Sciatic nerve (tissue), 2 donors: ENCODE measurements at places on chromosomes 12 and 14.

DNA sequence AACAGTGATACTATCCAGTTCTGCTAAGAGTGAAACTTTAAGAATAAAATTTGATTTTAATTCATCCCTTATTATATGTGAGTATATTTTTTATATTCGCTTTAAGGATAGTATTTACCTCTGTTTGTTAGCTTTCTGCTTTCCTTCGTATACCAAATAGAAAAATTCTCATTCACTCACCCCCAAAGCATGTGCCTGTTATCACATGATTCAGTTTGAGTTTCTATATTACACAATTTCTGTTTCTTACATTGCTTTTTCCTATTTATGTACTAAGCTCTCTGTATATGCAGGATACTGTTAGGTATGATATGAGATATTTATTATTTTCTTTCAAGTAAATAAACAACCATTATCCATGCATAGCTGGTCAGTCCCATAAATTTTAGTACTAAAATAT lies 275.2 kb downstream of the FBXL14 start:
- no peak for DNase-seq

GRCh38 chr12:39332661-39333175 lies 110.2 kb downstream of the KIF21A start:
- no peak for DNase-seq

DNA sequence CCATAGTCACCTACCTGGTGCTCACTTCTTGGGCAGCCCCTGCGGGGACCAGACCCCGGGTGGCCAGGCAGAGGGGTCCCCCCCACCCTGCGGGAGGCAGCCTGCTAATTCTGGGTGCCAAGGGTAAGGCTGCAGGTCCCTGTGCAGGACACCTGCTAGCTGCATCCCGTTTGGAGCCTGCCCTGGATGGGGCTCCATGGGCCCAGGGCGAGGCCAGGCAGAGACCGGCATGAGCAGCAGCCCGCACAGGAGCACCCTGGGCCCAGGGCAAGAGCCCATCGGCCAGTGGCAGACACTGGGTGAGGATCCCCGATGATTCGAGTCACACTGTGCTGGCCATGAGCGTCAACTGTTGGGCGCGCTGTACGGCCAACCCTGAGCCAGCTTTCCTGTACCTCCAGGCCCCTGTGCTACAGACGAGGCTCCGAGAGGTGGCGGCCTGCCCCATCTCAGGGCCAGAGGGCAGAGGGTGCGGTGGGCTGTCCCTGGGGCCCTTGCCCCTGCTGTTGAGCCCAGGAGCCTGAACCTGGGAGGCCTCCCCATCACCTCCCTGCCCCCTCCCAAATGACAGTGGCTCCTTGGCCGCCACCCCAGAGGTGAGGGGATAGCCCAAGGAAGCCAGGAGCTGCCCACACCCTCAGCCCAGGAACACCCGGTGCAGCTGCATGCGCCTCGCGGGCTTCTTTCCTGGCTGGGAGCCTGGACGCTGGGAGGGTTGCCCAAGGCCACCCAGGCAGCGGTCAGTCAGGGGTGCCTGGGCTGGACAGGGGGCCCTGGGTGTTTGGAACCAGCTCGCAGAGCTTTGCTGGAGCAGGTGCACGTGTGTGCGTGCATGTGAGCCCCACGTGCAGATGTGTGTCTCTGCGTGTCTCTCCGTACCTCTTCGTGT lies 47.7 kb downstream of the CYP46A1 start:
- peak; percentile 70 for DNase-seq

DNA sequence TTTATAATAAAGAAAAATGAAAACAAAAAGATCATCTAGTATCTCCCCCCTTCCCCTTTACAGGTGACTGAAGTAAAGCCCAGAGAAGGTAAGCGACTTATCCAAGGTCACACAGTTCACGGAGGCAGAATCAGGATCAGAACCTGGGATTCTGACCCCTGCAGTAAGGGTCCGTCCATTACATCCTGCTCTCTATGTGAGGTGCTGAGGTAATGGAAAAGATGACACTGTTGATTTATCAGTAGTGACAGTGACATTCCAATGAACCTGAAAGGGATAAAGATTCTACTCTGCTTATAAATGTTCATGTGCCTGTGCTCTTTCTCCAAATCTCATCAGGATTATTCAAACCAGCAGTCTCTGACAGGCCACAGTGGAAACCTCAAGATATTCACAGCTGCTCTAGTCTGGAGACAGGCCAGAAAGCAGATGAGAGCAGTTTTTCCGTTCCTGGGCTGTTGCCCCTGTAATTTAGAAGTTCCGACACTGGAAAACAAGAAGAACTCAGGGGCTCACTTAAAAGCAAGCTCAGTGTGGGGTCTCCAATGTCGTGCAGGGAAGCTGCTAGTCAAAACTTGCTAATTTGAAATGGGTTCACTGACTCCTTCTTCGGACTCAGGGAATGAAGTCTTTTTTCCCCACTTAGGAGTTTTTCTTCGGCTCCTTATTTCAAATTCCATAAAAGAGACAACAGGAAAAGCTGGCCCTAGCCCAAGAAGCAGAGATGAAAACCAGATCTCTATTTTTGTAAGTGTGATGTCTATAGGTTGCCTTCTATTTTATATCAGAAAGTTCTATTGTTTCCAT lies 131.8 kb upstream of the EEA1 start:
- DNase-seq, result peak; percentile 63

DNA sequence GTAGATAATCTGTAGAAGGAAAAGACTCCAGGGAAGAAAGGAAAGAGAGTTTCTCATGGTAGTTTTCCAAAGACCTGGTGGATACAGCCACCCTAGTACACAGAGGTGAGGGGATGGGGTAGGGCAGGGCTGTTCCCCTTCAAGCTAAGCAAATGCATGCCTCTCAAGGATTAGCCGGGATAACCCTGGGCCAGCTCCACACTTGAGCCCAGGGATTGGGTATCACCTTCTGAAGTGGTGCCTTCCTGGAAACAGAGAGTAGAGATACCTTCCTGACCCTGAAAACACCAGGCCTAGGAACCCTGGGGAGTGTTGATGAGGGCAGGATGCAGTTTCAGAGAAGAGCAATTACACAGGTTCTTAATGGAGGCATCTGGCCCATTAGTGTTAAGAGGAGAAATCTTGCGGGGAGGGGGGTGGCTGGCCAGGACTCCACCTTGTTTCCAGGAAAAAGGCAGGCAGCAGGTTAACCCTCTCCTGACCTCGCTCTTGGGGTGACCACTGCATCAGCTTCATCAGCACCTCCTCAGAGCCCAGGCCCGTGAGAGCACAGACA lies 106.9 kb upstream of the TMEM233 start:
- DNase-seq, result no peak

DNA sequence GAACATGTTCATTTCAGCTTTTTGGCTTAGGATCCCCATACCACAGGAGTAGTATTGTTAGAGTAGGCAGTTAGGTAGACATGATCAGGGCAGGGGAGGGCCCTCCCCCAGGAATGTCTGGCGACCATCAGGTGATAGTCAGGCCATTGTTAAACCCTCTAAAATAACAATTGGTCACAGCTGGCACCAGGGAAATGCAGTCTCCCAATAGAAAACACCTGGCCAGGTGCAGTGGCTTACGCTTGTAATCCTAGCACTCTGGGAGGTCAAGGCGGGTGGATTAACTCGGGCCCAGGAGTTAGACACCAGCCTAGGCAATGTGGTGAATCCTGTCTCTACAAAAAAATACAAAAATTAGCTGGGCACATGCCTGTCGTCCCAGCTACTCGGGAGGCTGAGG lies 187.1 kb downstream of the MON2 start:
- DNase-seq, result no peak

- DNase-seq, result no peak
Measured at GRCh38 chr14:87108726-87109125, 884.3 kb downstream of the GALC start.

GRCh38 chr14:96263347-96264199 lies 7.6 kb downstream of the BDKRB1 start:
- DNase-seq, result no peak

GRCh38 chr12:92695056-92695455 lies 7.7 kb upstream of the PLEKHG7 start:
- DNase-seq, result no peak

DNA sequence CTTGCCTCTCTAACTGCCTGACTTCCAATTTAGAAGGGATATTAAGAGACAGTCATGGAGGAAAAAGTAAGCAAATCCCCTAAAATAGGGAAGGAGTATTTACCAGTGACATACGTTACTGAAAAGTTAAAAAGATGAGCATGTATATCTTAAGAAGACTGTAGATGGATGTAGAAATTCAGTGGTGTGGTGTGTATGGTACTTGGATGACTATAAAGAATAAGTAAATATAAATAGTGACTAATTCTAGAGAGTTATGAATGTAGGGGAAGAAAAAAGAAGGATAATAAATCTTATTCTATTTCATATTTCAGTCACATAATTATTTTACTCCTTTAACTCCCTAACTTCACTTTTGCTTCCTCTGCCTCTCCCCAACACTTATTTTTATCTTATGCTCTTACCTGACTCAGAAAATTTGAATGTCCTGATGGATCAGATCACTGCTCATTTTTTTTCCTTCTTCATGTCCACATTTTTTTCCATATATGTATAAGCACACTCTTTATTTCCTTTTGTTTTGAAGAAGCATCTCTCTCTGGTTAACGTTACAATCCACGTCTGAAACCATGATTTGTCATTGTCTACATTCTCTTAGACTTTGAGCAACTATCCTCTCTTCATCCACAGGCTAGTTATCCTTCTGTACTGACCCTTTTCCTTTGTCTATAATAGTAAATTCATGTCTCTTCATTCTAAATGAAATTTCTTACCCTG lies 422.7 kb upstream of the SYT1 start:
- DNase-seq, result no peak

- DNase-seq, result no peak
Measured at GRCh38 chr12:50017641-50018040, 7.7 kb downstream of the RACGAP1 start.

GRCh38 chr12:48015129-48015528 lies 10.9 kb upstream of the COL2A1 start:
- DNase-seq, result no peak

GRCh38 chr14:65019944-65020566 lies 33.4 kb downstream of the FNTB start:
- DNase-seq, result no peak

DNA sequence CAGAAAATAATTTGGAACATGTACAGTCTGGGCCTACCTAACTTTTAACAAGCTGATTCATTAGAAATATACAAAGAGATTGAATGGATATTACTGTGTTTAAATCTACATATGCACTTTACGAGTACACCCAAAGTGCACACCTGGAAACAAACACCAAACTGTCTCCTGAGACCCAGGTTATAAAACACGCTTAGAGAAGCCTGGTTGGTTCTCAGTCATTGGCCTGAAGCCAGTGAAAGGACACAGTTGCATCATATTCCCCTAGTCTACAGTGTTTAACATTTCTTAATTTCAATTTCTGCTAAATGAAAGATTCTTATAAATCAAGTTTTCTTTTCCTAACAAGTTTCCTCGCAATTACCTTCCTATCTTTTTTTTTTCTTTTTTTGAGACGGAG lies 209.5 kb downstream of the FBXL14 start:
- no peak for DNase-seq

GRCh38 chr14:76375947-76376404 lies at the start of gene ESRRB:
ESRRB (plus strand) TSS chr14:76376137; CDS start chr14:76376402, 265 bp downstream.
- no peak for DNase-seq

- peak; percentile 81 for DNase-seq
Measured at GRCh38 chr12:93591137-93591868, 18.8 kb downstream of the SOCS2 start.

DNA sequence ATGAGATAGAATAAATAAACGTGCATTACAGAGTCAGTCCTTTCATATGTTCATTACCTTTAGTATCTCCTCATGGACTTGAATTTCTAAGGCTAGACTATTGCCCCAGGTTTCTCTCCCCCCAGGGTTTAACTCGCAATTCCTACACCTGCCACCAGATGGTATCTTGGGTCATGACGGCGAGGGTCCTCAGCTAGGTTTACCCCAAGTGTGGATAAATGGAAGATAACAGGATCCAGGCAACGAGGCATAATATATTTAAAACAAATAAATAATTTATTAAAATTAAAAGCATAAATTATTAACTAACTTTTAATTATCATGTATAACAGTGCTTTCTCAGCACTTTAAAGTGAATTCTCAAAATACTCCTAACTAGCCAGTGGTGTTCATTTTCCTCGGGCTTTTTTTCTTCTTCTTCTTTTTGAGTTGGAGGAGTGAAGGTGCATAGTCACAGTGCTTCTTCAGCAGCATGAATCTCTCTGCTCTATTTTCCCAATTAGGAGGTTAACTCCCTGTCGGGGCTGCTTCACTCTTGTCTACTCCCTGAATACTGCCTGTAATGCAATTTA lies 243.5 kb upstream of the CAND1 start:
- DNase-seq, result no peak

GRCh38 chr14:92863286-92864080 lies 59.5 kb upstream of the CHGA start:
- DNase-seq, result no peak

DNA sequence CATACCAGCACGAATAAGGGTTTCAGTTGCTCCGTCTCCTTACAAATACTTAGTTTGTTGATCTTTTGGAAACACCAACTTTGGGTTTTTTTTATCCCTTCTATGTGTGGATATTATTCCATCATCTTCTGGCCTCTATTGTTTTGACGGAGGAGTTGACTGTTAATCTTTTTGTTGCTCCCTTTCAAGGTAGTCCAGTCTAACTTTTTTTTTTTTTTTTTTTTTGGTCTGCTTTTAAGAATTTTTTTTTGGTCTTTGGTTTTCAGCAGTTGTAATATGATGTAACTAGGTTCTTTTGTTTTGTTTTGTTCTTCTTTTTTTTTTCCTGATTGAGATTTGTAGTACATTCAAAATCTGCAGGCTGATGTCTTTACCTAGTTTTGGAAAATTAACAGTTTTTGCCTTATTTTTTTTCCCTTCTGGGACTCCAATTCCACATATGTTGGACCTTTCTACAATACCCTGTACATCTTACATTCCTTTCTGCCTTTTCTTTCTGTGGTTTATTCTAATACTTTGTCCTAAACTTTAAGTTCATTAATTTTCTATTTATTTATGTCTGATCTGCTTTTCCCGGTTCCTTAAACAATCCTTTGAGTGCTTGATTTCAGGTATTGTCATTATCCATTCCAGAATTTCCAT lies 54.9 kb downstream of the DNAH10 start:
- DNase-seq, result no peak

GRCh38 chr14:48771717-48772116 lies 814.5 kb downstream of the RPS29 start:
- no peak for DNase-seq

- DNase-seq, result no peak
Measured at GRCh38 chr14:66813636-66814035, 305.7 kb downstream of the GPHN start.

DNA sequence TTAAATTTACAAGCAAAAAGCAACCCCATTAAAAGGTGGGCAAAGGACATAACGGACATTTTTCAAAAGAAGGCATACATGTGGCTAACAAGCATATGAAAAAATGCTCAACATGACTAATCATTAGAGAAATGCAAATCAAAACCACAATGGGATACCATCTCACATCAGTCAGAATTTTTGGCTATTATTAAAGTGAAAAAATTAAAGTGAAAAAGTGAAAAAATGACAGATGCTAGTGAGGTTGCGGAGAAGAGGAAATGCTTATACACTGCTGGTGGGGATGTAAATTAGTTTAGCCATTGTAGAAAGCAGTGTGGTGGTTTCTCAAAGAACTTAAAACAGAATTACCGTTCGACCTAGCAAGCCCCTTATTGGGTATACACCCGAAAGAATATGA lies 7.9 kb downstream of the OTOGL start:
- no peak for DNase-seq

- DNase-seq, result no peak
Measured at GRCh38 chr14:56798447-56799342, 11.6 kb downstream of the OTX2 start.

GRCh38 chr12:93226361-93226760 lies 151.4 kb upstream of the NUDT4 start:
- DNase-seq, result no peak
